Hematopoietic multipotent progenitor cell treated with erythropoietin and hydrocortisone succinate and interleukin-3 and kit ligand, for 6 days (in vitro differentiated cells): ENCODE measurements at places on chromosomes 6 and 20.

DNA sequence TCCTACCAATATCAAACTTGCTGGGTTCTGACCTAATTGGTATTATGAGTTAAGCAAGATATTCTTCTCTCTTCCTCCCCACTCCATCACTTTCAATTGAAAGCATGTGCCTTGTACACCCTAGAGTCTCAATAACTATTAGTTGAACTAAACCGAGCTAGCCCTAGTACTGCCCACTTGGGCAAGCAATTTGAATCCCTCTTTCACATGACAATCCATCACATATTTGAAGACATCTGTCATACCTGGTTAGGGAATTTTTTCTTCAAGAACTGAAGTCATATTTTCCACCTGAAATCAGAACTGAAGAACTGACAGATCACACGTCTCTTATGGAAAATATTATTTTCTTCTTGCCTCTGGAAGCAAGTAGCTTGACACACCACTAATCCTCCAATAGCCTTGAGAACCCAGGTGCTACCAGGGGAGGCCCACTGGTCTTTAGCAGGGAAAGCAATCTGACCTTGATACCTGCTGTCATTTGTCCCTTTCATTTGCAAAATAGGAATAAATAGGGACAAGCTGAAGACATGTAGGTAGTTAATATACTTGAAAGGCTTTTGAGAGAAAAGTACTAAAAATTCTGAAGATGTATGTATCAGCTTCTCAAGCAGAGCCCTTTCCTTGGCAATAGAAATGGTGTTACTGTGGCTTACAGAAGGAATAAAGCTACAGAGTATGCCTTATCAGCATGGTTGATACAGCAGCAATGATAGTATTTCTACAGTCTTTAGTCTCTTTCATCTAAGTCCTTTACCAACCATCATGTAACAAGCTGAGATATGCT is 71.4 kb downstream of the GJA10 start:
- DNase-seq = no peak

- no peak for DNase-seq
Measured at GRCh38 chr20:53023732-53024520, 51.8 kb downstream of the TSHZ2 start.

DNA sequence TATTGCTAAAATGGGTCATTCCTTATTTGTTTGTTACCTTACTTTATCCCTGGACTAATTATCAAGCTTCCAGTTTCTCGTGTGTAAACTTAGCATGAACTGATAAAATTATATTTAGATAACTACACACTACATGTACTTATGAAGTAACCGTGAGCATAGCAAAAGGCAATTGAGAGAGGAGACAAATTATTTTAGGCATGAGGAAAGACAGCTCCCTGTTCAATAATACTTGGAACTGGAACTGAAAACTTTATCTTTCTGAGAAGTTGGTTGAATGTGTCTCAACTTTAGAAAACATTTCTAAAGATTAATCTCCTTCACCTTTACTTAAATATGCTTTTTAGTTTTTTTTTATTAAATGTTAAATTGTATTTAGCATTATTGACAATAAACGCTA is 11.4 kb downstream of the CRISP3 start:
- peak; percentile 35 for DNase-seq

GRCh38 chr20:50108556-50109235 is 4.3 kb downstream of the UBE2V1 start:
- no peak for DNase-seq

- DNase-seq = no peak
Measured at GRCh38 chr6:35016502-35017321, 124.4 kb downstream of the TCP11 start.
